ENCODE measurements at places on chromosomes 5 and 9. TPM values are rescaled to one million over a fixed set of nuclear protein-coding genes. Genes with fewer than 3 reads are reported as not detected.

- no peaks in the 10 kb centered on the region for H3K36me3 ChIP-seq
- no peak overlapping the region for H3K4me3 ChIP-seq
- no peaks in the 10 kb centered on the region for H3K27me3 ChIP-seq
- H3K4me1 ChIP-seq: no peaks in the 10 kb centered on the region
These were observed 261.0 kb downstream of the SEMA5A start for GRCh38 chr5:9284781-9285307.

- no peak overlapping the region for H3K27ac ChIP-seq
- no peak overlapping the region for H3K4me3 ChIP-seq
- H3K4me1 ChIP-seq: no peaks in the 10 kb centered on the region
- H3K27me3 ChIP-seq: no peaks in the 10 kb centered on the region
These were observed 11.7 kb downstream of the MLLT3 start for GRCh38 chr9:20610591-20610990.

DNA sequence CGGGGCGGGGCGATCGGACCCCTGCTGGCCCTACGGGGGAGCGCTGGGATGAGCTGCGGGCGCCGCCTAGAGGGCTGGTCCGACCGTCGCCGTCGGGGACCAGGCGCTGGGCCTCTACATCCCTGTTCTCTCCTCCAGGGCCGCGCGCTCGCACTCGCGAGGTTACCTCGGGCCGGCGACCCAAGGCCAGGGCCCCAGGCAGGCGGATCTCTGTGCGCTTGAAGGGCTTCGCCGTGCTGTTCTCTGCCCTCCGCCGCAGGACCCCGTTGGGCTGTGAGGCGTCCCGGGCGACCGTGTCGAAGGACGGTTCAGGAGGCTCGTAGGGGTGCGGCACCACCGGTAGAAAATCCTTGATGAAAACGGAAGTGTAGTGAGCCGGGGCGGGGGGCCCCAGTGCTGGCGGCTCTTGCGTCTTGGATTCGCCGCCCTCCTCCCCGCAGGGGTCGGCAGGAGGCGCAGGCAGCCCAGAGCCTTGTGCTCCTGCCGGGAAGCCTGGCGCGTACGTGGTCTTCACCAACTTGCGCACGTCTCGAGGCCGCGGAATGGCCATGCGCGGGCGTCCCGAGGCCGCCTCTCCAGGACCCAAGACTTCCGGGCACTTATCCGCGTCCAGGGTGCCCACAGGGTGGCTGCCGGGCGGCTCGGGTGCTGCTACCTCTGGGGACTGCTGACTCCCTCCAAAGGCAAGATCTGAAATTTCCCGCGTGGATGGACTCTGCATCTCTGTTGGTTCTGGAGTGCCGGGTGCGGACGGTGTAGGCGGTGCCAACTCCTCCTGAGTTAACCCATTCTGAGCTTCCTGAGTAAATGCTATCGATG, 2.0 kb downstream of the PROB1 start:
- no peaks in the 10 kb centered on the region for H3K36me3 ChIP-seq
- DNase-seq: peak; percentile 55
- H3K4me1 ChIP-seq: peaks cover 18% of the 10 kb centered on the region
- H3K27ac ChIP-seq: no peak overlapping the region

DNA sequence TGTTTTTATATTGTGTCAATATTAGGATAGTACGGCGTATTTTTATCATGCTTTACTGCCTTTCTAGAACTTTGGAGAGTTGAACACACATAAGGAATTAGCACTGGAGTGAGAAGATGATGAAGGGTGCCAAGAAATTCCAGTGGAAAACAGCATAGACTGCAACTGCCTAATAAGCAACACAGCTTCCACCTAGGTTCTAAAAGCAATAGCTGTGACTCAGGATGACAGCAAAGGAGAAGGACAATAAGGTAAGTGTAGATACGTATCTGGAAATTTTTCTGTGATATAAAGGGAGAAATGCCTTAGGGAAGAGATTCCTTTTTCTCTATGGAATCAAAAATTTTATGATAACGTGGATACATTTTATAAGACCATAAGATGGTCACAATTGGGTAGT, 7.4 kb downstream of the PTPRD start:
- H3K4me3 ChIP-seq: no peak overlapping the region
- no peak for DNase-seq
- H3K27ac ChIP-seq: no peak overlapping the region
- H3K36me3 ChIP-seq: no peaks in the 10 kb centered on the region

DNA sequence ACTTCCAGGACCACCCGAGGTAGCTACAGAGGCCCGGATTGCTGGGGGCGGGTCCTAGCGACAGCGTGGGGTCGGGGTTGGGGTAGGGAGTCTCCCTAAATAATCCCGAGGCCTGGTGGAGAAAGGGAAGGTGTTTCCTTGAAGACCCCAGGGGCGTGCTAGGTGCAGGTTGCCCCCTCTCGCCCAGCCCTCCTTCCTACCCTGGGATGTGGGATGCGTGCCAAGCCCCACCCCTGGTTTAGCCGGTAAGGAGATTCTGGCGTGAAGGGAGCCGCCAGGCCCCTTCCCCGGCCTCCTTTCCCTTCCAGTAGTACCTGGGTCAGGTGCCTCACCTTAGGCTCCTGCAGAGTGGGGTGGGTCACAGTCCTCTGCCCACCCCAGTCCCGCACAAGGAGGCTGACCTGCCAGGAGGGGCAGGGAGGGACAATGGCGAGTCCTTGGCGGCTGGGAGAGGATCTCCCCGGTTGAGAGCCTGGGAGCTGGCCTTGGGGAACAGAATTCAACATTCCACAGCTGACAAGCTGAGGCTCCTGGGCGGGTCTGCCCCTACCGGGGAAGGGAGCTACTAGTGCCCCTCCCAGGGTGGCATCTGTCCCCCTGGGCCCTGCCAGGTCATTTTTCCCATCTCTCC, 674 bp downstream of the TSPAN17 start:
- peaks cover 12% of the 10 kb centered on the region for H3K4me1 ChIP-seq
- H3K27me3 ChIP-seq: no peaks in the 10 kb centered on the region
- H3K27ac ChIP-seq: no peak overlapping the region
- DNase-seq: peak; percentile 80
- no peaks in the 10 kb centered on the region for H3K36me3 ChIP-seq

DNA sequence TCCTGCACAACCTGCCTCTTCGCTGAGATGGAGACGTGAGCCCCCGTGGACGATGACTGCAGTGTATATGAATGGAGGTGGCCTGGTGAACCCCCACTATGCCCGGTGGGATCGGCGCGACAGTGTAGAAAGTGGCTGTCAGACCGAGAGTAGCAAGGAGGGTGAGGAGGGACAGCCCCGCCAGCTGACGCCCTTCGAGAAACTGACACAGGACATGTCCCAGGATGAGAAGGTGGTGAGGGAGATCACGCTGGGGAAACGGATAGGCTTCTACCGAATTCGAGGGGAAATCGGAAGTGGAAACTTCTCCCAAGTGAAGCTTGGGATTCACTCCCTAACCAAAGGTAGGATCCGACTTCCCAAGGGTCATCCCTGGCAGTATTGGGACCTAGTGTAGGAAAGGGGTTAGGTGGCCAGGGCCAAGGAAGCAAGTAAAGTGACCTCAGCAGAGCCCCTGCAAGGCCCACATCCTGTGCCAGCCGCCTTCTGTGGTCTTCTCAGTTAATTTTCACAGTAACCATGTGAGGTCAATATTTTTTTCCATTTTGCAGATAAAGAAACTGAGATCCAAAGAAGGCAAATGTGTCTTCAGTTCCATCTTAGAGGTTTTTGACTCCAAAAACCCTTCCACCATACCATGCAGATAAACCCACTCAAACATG, 53.8 kb downstream of the NIM1K start:
- H3K4me1 ChIP-seq: no peaks in the 10 kb centered on the region
- no peak overlapping the region for H3K4me3 ChIP-seq
- DNase-seq: no peak
- no peaks in the 10 kb centered on the region for H3K27me3 ChIP-seq
- H3K36me3 ChIP-seq: no peaks in the 10 kb centered on the region
- H3K27ac ChIP-seq: no peak overlapping the region

DNA sequence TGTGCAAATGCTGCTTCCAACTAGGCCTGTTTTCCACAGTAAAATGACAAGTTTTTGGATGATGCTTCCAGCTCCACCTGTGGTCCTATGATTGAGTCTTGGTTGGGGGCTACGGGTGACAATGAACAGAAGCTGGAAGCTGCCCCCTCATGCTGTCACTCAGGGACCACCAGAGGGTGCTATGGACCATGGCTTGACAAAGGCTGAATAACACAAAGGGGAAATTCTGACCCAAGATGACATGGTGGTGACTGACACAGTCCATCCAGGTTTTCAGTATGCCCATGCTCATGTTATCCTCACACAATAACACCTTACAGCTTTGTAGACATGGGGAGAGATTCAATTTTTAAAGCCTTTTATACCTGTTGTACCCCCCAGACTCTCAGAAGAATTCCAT, 23.9 kb upstream of the SAP30L start:
- H3K36me3 ChIP-seq: peaks cover 4% of the 10 kb centered on the region
- DNase-seq: no peak
- no peak overlapping the region for H3K4me3 ChIP-seq
- H3K27me3 ChIP-seq: no peaks in the 10 kb centered on the region
- H3K27ac ChIP-seq: no peak overlapping the region
- no peaks in the 10 kb centered on the region for H3K4me1 ChIP-seq

DNA sequence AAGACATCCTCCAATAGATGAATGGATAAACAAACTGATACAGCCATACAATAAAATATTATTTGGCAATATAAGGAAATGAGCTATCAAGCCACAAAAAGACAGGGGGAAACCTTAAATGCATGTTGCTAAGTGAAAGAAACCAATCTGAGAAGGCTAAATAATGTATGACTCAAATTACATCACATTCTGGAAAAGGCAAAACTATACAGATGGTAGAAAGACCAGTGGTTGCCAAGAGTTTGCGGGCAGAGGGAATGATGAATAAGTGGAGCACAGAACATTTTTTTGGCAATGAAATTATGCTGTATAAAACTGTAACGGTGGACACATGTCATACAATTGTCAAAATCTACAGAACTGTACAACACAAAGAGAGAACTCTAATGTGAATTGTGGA, 63.3 kb downstream of the CSF2 start:
- H3K36me3 ChIP-seq: no peaks in the 10 kb centered on the region
- H3K27me3 ChIP-seq: no peaks in the 10 kb centered on the region
- H3K4me1 ChIP-seq: no peaks in the 10 kb centered on the region
- no peak overlapping the region for H3K27ac ChIP-seq
- H3K4me3 ChIP-seq: no peak overlapping the region

DNA sequence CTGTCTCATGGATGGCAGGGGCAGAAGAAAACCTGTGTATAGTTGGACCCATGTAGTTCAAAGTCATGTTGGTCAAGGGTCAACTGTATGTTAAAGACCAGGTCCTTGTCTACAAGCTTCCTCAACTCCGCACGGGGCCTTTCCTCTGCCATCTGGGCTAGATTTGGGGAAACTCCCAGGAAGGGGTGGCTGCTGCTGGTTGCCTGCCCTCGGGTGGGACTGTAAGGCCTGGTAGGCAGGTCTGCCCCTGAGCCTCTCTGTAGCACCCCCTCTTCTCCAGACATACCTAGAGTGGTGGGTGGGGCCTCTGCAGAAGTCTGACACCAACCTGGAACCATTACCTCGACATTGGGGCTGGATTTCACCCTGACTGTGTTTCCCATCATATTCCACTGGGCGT, 15.2 kb downstream of the ENHO start:
- no peaks in the 10 kb centered on the region for H3K27me3 ChIP-seq
- no peaks in the 10 kb centered on the region for H3K36me3 ChIP-seq
- peaks cover 10% of the 10 kb centered on the region for H3K4me1 ChIP-seq
- H3K4me3 ChIP-seq: no peak overlapping the region
- H3K27ac ChIP-seq: no peak overlapping the region

- no peaks in the 10 kb centered on the region for H3K36me3 ChIP-seq
- H3K4me3 ChIP-seq: peak within 1 kb of the TSS; percentile 50
- H3K4me1 ChIP-seq: peaks cover 10% of the 10 kb centered on the region
- no peaks in the 10 kb centered on the region for H3K27me3 ChIP-seq
These were observed at the start of gene NIM1K for GRCh38 chr5:43191740-43192557. Gene NIM1K, plus strand, starts transcription at chr5:43192225. Its CDS starts 53,551 bp downstream, at chr5:43245776.

DNA sequence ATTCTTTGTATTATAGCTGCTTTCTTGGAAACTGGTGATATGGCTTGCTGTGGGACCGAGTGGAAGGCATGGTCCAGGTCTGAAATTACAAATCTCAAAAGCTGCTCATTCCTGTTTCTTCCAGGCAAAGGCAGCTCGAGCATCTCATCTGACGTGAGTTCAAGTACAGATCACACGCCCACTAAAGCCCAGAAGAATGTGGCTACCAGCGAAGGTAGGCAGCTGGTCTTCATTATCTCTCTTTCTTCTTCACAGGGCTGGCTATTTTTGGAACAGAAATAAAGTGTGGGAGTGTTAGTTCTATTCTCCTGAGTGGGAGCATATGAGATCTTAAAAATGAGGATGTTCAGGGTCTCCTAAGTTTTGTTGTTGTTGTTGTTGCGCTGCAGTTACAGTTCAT, 115.9 kb downstream of the FBXL7 start:
- H3K27me3 ChIP-seq: no peaks in the 10 kb centered on the region
- H3K4me1 ChIP-seq: no peaks in the 10 kb centered on the region
- H3K27ac ChIP-seq: no peak overlapping the region

- H3K27ac ChIP-seq: peak overlapping the region; percentile 76
- peaks cover 18% of the 10 kb centered on the region for H3K36me3 ChIP-seq
- no peak overlapping the region for H3K4me3 ChIP-seq
- DNase-seq: peak; percentile 44
These were observed 10.5 kb downstream of the PIK3R1 start for GRCh38 chr5:68225911-68226545.

DNA sequence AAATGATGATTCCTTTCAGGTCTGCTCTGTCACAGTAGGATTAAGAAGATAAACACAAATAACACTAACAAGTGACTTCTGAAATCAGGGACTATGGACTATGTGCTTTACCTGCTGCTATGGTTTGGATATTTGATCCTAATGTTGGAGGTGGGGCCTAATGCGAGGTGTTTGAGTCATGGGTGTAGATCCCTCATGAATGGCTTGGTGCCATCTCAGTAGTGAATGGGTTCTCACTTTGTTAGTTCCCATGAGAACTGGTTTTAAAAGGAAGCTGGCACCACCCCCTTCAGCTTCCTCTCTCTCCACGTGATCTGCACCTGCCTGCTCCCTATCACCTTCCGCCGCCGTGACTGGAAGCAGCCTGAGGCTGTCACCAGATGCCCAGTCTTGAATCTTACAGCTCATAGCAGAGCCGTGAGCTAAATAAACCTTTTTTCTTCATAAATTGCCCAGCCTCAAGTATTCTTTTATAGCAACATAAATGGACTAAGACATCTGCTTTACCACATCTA, 3.3 kb downstream of the PPIC start:
- no peak for DNase-seq
- no peaks in the 10 kb centered on the region for H3K36me3 ChIP-seq
- no peak overlapping the region for H3K4me3 ChIP-seq
- H3K4me1 ChIP-seq: peaks cover 15% of the 10 kb centered on the region

- no peaks in the 10 kb centered on the region for H3K36me3 ChIP-seq
- no peaks in the 10 kb centered on the region for H3K27me3 ChIP-seq
- no peak for DNase-seq
- H3K4me3 ChIP-seq: no peak overlapping the region
These were observed 7.5 kb upstream of the CMBL start for GRCh38 chr5:10315201-10315600.

Gene FIBCD1
- not detected for polyA plus RNA-seq

Gene RMRP
- polyA plus RNA-seq: 50.9 TPM

Gene GNA14
- 3.3 TPM for polyA plus RNA-seq

Gene MYOT
- 0.32 TPM for polyA plus RNA-seq

Gene SPATA31C2
- not detected for polyA plus RNA-seq

Gene SNCAIP
- polyA plus RNA-seq: 2.1 TPM

Gene LCN6
- 0.14 TPM for polyA plus RNA-seq
